Islet precursor cell (in vitro differentiated cells): ENCODE measurements at places on chromosomes 11 and 22.
A peak's percentile ranks its signal among the peaks of the same experiment; 100 is the strongest.

DNA sequence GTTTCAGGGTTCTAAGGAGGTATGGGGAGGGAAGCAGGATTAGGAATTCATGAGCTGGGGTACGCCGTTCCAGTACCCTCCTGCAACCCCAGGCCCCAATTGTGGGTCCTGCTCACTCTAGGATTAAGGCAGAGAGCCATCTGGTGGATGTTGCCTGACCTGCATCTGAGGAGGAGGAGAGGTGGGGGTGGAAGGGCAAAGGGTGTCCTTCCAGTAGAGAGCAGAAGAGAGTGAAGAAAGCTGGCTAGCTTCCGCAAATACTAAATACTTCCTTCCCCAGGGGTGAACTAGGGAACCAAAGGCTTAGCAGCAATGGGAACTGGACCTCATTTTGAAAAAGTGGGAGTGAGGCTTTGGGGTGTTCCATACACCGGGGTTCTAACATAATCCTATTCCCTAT, 10.6 kb downstream of the LRRC51 start:
- DNase-seq, result peak; percentile 87

DNA sequence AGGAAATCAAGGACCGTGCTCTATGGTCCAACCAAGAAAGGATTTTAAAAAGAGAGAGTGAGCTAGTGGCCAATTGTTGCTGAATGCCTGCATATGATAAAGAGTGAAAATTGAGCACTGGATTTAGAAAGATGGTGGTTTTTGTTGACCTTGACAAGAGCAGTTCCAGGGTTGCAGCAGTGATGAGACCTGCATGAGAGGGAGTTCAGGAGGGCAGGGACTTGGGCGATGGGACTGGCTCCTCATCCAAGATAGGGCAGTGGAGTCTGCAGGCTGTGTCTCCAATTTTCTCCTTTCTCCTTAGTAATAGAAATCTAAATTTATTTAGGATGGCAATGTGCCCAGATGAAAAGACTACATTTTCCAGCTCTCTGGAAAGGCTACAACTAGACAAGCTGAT, 94.0 kb upstream of the B3GAT1 start:
- DNase-seq, result no peak

DNA sequence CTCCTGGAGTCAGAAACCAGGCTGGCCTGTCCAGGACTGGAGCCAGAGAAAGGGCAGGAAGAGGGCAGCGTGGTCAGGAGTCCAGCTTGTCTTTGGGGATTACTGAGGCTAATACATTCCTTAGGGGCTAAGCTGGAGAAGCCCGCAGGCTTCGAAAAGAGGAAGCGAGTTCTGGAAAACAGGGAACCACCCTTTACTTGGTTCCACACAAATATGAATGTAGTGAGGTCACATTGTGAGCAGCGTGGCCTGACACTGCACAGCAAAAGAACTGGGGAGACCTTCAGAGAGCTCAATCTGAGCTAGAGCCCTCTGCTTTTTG, 132.3 kb downstream of the CEP164 start:
- DNase-seq, result no peak

DNA sequence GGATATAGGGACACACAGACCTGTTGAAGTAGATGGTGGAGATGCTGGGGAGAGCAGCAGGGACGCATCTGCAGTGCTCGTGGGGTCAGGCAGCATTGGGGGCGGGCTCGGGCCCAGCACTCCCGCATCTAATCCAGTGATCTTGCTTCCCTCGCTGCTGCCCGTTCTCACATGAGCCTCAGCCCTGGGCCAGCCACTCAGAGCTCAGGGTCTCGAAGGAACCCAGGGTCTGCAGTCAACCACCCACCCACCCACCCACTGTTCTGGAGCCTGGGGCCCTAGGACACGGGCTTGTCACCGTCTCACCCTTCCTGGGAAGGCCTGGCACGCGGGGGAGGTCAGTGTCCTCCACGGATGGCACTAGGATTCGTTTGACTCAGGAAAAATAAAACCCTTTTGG, 406.0 kb downstream of the TBC1D22A start:
- DNase-seq, result peak; percentile 22

- DNase-seq, result no peak
Measured at GRCh38 chr11:33294797-33295196, 37.6 kb downstream of the HIPK3 start.

- DNase-seq, result peak; percentile 70
Measured at GRCh38 chr11:107591378-107592230, 657 bp downstream of the ELMOD1 start.

- DNase-seq, result no peak
Measured at GRCh38 chr11:74195828-74196227, 24.7 kb downstream of the PPME1 start.

DNA sequence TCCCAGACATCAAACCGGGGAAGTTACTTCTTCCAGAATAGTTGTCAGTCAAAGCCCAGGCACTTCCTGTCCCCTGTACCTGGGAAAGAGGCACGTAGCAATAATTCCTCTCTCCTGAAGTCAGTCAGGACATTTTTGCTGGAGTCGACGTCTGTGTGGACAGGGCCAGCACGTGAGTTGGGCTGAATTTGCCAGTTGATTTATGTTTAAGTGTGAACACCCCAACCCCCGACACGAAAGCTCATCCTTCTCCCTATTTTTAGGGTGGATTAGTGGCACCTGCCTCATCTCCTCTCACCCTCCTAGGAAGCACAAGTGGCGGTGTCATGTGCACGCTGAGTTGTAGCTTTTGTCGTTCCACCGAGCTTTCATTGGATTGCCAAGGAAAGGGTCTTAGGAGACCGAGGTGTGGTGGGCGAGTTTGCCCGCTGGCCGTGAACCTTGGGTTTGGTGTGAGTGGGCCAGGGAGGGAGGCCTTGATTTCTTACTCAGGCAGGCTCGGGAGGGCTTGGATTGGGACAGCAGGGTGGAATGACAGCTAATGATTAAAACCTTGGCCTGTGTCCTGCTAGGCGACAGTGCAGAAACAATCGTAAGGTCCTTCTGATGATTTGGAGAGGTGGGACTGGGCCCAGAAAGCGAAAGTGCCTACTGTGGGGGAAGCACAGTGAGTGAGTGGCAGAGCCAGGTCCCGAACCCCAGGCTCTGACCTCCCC, 87.0 kb upstream of the CRYBB3 start:
- peak; percentile 71 for DNase-seq

DNA sequence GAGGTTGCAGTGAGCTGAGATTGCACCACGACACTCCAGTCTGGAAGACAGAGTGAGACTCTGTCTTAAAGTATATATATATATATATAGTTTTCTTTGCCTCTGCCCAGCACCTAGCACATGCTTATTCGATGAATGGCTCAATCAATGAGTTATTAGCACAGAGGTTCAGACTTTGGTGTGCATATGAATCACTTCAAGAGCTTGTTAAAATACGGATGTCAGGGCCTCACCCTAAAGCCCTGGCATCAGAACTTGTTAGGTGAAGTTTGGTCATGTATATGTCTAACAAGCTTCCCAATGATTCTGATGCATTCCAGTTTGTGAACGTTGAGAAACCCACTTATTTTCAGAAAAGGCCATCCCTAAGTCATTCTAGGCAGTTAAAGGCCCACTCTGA, 21.8 kb upstream of the TMEM86A start:
- no peak for DNase-seq

GRCh38 chr11:95727620-95728019, 62.0 kb downstream of the FAM76B start:
- no peak for DNase-seq

DNA sequence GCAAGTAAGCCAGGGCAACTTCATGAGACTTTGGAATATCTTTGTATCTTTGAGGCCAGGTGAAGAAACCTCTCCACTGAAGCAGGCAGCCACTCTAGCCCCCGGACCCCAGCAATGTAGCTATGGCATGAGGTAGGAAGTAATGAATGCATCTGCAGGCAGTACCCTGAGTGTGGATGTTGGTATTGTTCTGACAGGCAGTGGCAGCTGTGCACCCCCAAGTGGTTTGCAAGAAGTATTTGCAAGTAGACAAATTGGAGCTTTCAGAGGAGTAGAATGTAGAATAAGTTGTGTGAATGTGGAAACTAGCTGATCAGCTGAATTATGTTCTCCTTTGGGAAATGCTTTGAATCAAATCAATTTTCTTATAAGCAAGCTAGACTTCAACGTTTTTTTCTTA, 194.4 kb upstream of the PGR start:
- peak; percentile 63 for DNase-seq

DNA sequence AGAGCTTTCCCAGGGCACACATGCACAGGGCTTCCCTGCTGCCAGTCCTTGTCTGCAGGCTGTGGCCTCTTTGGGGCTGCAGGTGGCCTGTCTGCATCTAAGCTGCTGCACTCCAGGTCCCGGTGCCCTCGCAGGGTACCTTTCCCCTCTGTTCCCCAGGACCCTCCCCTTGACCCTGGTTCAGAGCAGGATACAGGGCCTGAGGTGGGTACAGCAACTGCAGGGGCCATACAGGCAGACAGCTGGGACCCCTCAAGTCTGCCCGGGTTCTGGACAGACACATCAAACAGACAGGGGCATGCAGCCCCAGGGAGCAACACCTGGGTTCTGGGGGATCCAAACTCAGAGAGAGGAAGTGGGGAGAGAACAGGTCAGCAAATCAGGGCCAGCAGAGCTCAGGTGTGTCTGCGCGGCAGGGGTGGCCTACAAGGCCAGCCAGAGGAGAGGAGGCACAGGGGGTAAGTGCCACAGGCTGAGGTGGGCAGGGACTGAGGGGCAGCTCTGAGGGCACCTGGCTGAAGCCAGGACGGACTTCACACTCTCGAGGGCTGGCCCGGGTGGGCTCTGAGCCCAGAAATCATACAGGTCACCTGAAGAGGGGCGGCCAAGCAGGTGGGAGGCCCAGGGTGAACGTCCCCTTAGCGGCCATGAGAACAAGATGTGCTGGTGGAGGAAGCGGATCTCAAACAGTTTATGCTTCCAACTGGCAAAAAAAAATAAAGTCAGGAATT, 29.9 kb upstream of the COMT start:
- no peak for DNase-seq
